ENCODE measurements at places on chromosomes 5 and 9. TPM values are rescaled to one million over a fixed set of nuclear protein-coding genes. Genes with fewer than 3 reads are reported as not detected.

DEPDC1B gene
- 42.1 TPM for total RNA-seq

ZNF366 gene
- total RNA-seq: not detected

DNA sequence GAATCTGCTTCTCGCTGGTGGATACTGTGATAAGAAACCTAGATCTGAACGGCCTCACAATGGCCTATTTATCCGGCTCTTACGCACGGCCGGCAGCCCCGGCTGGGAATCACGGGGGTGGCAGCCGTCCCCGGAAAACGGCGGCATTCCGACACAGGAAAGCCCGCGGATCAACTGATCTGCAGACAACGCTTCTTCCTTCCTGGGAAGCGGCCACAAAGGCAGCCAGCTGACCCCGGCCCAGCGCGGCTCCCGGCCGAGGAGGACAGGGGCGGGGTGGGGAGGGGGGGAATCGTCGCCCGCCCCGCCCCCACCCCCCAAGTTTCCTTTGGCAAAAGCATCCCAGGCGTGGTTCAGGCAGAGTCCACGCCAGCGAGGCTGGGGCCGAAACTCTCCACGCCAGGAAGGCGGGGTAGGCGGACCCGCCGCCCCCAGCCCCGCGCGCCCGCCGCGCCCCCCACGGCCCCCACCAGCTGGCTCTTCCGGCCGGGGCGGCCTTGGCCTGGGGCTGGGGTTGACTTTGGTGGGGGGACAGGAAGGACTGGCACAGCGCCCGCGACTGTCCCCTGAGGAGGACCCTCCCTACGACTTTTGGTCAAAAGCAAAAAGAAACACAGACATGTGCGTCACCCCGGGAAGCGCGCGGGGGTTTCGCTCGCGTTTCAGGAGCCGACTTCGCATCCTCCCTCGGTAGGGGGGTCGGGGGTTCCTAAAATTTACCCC is 247.7 kb upstream of the ANKRD55 start:
- peak overlapping the region; percentile 76 for H3K4me3 ChIP-seq
- peak; percentile 83 for DNase-seq
- H3K27me3 ChIP-seq: no peaks in the 10 kb centered on the region
- H3K36me3 ChIP-seq: no peaks in the 10 kb centered on the region

GRCh38 chr5:87268126-87268969 is 665 bp downstream of the RASA1 start:
- H3K4me3 ChIP-seq: peak overlapping the region; percentile 100
- H3K36me3 ChIP-seq: peaks cover 13% of the 10 kb centered on the region
- no peaks in the 10 kb centered on the region for H3K27me3 ChIP-seq
- DNase-seq: peak; percentile 89
- H3K4me1 ChIP-seq: peaks cover 11% of the 10 kb centered on the region

DNA sequence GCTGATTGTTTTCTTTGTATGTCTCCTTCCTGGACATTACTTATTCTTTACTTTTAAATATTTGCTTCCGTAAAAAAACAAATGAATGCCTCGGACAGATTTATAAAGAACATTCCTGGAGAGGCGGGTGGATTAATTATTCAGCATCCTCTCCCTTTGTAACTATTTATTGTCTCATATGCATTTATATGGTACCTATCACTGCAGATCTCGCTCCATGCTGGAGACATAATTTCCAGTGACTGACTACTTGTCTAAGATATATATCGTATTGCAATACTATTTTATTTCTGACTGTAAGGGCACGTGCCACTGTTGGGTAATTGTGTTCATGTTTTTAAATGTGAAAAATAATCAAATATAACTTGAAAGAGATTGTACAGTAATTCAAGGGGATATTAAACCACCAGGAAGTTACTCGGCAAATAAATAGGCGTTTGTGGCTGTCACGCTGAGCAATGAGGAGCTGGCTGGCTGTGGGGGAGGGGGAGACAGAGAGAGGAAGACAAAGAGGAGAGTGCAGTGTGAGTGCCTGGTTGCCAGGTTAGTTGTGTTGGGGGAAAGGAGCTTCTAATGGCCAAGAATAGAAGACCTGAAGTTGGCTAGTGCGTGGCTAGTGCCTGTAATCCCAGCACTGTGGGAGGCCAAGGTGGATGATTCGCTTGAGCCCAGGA is 131.8 kb upstream of the GABRP start:
- DNase-seq: peak; percentile 41
- no peak overlapping the region for H3K27ac ChIP-seq
- no peaks in the 10 kb centered on the region for H3K4me1 ChIP-seq
- H3K27me3 ChIP-seq: no peaks in the 10 kb centered on the region
- H3K4me3 ChIP-seq: no peak overlapping the region

MVB12B gene
- 13.3 TPM for total RNA-seq

DNA sequence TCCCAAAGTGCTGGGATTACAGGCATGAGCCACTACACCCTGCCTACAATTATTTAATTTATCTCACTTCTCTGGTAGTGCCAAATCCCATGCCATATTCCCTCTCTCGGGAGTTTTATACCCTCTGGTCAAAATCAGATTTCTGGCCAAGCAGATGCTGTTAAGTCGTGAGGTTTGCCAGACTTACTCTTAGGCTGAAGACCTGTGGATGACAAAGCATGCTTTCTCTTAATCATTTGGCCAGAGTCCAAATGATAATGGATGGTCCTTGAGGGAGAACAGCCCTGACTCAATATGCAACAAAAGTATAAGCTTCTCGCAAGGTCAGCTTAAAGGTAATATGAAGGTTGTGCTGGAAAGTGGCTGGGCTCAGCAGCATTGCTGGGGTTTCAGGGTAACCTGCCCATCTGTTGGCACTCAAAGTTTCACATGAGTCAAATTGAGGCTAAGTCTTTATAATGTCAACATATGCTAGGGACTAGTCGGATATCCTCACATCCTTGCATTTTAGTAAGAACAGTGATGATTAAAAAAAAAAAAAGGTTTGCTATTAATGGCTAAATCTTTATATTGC is 280.1 kb downstream of the KIF4B start:
- H3K27ac ChIP-seq: no peak overlapping the region
- H3K4me3 ChIP-seq: no peak overlapping the region

PDCD1LG2 gene
- total RNA-seq: not detected

GRCh38 chr5:1129711-1130055 is 17.8 kb upstream of the SLC12A7 start:
- H3K27me3 ChIP-seq: no peaks in the 10 kb centered on the region
- no peaks in the 10 kb centered on the region for H3K36me3 ChIP-seq
- H3K27ac ChIP-seq: no peak overlapping the region
- H3K4me3 ChIP-seq: no peak overlapping the region
- peaks cover 8% of the 10 kb centered on the region for H3K4me1 ChIP-seq

DNA sequence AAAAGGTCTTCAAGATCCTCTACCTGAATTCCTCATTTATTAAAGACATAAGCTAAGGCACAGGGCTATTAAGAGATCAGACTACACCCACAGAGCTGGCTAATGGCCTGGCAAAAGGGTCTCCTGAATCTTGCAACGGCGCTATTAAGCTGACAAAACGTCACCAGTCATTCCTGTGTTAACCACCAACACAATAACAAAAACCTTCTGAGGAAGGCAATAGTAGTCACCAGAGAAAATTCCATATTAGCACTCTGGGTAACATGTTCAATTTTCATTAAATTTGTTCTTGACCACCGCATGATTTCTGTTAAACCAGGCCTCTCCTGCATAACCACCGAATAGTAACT is 77.0 kb downstream of the GNAQ start:
- H3K36me3 ChIP-seq: peaks cover 4% of the 10 kb centered on the region
- no peak overlapping the region for H3K27ac ChIP-seq
- no peaks in the 10 kb centered on the region for H3K4me1 ChIP-seq
- DNase-seq: no peak
- H3K27me3 ChIP-seq: no peaks in the 10 kb centered on the region

DNA sequence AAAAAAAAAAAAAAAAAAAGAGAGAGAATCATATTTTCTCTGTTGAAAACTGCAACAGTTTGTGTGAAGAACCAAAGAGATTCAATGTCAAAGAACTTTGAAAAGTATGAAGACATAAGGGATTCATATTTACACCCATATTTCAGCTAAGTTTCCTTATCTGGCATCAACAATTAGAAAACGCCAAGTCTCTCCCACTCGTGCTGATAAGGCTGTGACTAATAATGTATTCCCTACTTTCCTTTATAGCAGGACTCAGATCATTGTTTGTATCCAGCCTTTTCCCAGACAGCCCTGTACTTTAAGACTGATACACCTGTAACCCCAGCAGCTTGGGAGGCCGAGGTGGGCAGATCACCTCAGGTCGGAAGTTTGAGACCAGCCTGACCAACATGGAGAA is 54.1 kb upstream of the STK32A start:
- H3K4me1 ChIP-seq: peaks cover 6% of the 10 kb centered on the region
- H3K27ac ChIP-seq: no peak overlapping the region
- no peaks in the 10 kb centered on the region for H3K36me3 ChIP-seq
- no peak overlapping the region for H3K4me3 ChIP-seq
- no peak for DNase-seq

SPINK1 gene
- total RNA-seq: not detected

GRCh38 chr5:61417851-61418250 is 85.8 kb downstream of the ZSWIM6 start:
- no peak overlapping the region for H3K4me3 ChIP-seq
- peaks cover 16% of the 10 kb centered on the region for H3K27me3 ChIP-seq
- H3K4me1 ChIP-seq: peaks cover 7% of the 10 kb centered on the region

DNA sequence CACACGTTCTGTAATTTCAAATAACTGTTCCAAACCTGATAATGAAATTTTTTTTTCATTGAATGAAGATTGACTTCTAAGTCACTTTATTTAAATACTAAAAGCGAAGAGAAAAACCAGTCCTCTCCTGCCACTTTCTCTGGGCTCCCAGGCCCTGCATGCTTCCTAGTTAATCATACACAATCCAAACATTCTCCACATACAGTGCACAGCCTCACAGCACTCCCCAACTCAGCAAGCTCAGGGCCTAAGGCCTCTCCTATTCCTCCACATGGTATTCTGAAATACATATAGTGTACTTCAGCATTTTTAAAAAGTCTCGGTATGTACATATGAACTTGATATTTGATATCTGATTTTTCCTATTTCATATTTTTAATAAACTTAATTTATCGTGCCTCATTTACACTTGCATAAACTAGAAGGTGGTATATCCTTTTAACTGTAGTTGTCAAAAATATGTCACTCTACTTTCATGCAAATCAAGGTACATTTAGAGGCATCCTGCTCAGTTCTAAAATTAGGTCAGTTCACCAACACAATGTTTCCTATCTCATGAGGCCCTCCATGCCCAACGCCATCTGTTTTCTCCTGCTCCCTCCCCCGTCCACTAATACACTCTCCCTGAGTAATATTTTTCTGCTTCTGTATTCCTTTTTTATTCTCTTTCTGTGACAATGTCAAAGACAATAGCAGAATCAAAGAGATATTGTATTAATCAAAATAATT is 206.7 kb downstream of the ARRDC3 start:
- DNase-seq: no peak
- H3K27ac ChIP-seq: no peak overlapping the region
- no peak overlapping the region for H3K4me3 ChIP-seq
- no peaks in the 10 kb centered on the region for H3K36me3 ChIP-seq

DNA sequence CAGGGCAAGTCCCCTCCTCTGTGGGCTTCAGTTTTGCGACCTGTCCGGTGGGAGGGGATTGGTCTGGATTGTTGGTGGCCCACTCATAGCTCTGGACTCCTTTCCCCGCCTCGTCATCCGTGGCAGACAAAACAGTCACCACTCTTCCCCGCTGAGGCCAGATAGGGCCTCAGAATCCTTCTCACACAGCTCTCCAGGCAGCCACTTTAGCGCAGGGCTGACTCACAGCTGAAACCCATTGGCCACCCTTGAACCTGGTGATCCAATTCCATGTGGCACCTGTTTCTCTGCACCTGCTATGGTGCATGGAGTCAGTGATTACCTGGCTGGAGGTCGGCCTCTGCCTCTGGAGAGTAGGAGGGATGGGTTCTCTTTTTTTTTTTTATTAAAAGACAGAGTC is 15.8 kb upstream of the CACFD1 start:
- H3K4me3 ChIP-seq: no peak overlapping the region
- no peaks in the 10 kb centered on the region for H3K4me1 ChIP-seq
- no peaks in the 10 kb centered on the region for H3K27me3 ChIP-seq
- no peak overlapping the region for H3K27ac ChIP-seq

Data from endodermal cell (in vitro differentiated cells).